ENCODE measurements at places on chromosomes 5 and 9.

DNA sequence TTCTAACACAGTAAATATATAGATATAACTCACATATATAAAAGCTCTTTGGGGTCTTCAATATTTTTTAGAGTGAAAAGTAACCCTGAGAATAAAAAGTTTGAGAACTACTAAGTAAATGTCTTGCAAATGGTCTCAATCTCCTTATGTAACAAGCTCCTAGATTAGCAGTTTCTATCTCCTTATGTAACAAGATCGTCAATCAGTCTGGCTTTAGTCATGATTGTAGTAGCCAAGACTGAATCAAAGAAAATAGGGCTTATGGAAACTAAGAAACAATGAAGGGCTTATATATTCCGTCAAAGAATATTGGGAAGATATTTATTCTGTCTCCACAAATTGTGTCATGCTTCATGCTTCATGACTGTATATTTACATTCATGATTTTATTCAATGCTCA is 22.4 kb upstream of the FREM1 start:
- no peak for DNase-seq

DNA sequence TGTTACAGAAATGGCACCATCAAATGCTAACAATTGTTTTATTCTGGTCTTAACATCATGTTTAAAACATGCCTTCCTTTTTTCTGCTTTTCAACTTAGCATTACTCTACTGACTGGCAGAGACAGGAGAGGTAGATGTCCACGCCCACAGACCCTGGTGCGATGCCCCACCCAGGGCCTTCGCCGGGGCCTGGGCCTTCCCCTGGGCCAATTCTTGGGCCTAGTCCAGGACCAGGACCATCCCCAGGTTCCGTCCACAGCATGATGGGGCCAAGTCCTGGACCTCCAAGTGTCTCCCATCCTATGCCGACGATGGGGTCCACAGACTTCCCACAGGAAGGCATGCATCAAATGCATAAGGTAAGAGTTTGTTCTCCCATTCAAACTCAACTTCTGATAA is 13.7 kb downstream of the SMARCA2 start:
- DNase-seq: no peak

- DNase-seq: no peak
Measured at GRCh38 chr9:121026768-121027167, 23.3 kb downstream of the C5 start.

DNA sequence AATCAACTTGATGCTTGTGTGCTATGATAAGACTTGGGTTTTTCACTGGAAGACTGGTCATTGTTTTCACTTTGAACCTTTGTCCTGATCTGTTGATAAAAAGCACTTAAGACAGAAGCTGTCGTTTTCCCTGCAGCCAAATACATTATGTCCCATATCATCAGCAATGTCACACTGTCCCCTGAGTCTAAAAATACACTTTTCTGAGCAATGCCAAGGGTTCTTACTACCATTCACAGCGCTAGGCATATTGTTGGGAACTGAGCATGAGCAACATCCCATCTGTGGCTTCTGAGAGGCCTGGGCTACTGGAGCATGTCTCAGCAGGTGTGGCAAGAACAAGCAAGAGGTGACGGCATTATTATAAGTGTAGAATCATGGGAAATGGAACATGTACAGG is 81.8 kb downstream of the SEMA6A start:
- no peak for DNase-seq

GRCh38 chr5:93600409-93601070 is 17.5 kb downstream of the NR2F1 start:
- DNase-seq: no peak

DNA sequence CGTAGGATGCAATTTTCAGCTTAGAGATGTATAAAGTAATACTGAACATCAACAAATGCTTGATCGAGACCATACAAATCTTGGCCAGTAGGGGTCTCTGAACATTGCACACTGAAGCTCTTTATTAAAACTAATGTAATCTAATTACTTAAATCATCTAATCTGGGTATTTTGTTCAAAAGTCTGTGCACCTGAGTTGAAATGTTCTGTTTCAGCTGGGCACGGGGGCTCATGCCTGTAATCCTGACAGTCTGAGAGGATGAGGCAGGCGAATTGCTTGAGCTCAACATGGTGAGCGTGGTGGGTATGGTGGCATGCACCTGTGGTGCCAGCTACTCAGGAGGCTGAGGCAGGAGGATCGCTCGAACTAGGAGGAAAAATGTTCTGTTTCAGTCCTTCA is 41.0 kb downstream of the ESM1 start:
- no peak for DNase-seq

DNA sequence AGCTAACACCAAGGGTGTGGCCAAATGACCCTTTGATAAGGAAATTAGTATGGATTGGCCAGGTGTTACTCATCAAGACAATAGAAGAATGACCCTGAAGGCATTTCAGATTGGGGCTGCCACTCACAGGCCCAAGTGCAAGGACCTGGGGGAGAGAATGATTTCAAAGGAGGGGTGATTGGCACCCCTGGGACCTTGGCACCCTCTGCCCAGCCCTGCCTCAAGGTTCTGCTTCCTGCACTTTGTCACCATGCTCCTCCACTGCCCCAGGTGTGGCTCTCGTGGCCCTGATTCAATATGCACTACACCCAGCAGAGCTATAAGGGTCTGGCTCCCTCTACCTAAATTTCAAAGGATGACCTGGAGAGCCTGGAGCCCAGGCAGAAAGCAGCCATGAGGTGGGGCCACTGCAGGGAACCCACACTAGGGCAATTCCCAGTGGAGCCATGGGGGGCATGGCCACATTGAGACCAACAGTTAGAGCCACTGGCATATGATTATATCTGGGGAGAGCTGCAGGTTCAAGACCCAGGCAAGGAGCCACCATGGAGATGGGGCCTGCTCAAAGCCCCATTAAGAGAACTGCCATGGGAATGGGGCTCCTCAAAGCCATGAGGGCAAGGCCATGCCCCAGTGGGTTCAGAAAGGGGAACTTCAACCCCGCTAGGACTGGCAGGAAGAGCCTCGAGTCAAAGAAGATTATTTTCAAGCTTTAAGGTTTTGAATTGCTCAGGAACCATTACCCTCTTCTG is 93.0 kb downstream of the CEMIP2 start:
- no peak for DNase-seq

- DNase-seq: no peak
Measured at GRCh38 chr5:72290356-72291133, 29.5 kb downstream of the MRPS27 start.

DNA sequence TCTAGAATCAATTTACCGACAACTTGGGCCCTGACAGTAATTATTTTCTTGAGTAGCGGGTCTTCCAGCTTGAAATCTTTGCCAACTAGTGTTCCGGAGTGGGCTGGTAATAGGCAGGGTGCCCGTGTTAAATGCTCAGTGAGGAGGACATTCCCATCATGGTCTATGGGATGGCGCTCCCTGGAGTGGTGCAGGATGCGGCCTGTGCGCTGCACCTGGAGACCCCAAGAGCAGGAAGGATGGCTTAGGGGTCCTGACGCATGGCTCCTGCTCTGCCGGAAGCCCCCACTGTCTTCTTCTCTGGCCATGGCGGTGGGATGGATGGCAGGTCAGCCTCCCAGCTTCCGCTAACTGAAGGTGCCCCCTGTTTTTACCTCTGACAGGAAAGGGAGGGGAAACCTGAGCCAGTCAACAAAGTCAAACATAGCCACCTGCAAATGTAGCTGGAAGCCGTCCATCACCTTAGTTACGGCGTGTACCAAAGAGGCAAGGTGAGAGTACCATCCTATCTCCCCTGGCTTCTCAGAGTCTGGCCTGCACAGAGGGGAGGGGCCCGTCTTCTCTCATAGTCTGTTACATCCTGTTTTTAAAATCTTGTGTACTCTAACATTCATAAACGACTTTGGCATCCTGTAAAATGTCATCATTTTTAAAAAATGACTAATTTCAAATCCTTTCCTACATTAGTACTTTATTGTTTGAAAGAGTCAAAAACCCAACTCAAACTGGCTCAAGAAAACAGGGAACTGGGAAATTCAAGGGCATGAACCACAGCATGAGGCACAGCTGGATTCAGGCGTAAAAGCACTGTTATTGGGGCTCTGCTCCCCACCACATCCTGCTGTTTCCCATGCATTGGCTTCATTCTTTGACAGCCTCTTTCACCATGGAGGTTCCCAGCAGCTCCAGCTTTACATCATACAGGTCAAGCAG is 28.5 kb upstream of the UNC5A start:
- no peak for DNase-seq

DNA sequence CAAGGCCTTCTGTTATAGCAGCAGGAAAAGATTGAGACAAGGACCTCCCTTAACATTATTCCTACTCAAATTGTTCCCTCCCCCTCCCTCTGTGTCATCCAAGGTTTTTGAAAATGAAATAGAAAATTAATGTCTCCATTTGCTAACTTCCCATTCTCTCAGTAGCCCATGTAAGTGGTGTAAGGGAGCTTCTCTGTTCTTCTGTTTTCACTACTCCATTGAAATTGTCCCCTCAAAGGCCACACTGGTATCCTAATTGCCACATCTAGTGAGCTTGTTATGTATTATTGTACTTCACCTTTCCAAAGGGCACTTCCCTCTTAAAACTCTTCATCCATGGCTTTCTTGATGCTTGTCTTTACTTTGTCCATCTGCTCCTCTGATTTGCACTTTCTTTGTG is 131.2 kb upstream of the PIK3R1 start:
- no peak for DNase-seq

DNA sequence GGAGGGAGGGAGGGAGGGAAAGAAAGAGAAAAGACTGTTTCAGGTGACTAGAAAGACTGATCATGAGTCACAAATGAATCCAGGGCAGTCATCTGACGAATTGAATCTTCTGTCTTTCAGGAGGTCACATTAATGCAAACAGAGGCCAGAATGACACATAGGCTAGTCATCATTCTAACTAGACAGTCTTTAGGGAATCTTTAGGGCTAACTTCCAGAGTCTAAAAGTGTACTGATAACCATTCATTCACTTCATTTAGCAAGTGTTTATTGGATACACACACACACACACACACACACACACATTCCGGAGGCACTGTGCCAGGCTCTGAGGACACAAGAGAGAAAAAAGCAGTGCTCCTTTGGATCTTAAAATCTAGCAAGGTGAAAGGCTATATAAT is 156.7 kb downstream of the EBF1 start:
- no peak for DNase-seq

DNA sequence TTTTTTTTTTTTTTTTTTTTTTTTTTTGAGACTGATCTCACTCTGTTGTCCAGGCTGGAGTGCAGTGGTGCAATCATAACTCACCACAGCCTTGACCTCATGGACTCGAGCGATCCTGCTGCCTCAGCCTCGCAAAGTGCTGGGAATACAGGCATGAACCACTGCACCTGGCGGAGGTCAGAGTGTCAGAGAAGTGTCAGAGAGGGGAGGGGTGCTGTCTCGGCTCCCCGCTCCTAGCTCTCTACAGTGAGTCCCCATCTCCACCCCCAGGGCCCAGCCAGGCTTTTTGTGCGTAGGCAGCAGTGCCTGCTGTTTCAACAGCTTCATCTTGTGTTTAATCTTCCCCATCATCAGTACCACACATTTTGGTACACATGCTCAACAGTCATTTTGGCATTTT is 38.3 kb downstream of the SAR1B start:
- DNase-seq: peak; percentile 78

- no peak for DNase-seq
Measured at GRCh38 chr5:102153003-102153759, 142.9 kb downstream of the SLCO4C1 start.

- no peak for DNase-seq
Measured at GRCh38 chr9:110933350-110934001, 104.8 kb downstream of the LPAR1 start.

GRCh38 chr5:138668451-138669380 is 84.5 kb upstream of the CTNNA1 start:
- DNase-seq: no peak

DNA sequence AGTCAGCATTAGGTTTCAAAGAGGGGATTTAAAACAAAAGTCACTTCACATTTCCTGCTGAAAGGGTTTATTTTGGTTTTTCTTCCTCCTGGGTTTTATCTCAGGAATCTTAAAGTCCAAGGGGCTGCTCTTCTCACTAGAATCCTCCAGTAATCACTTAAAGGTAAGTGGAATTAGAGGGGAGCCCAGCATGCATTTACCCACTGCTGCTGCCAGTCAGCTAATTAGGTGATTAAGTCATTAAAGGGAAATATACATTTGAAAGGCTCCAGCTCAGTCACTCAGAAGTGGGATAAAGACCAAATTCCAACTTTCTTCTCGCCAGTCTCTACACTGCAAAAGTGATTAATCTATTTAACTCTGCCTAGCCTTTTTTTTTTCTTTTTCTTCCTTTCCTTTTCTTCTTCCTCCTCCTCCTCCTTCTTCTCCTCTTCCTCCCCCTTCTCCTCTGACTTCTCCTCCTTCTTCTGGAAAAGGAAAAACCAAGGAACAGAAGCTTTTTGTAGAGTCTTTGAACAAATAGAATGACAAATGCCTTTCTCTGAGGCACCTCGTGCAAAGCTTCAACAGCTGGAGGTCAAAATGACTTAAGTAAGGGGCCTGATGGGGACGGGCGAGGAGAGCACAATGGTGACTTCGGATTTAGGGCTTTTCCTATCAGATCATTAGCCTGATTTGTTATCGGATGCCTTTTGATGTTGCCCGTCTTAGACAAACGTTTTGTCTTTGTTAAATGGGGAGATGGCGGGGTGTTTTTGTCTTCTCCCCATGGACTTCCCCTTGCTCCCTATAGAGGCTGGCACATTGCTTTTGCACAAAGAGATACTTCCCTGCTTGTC is 617.6 kb downstream of the IRX1 start:
- DNase-seq: no peak

DNA sequence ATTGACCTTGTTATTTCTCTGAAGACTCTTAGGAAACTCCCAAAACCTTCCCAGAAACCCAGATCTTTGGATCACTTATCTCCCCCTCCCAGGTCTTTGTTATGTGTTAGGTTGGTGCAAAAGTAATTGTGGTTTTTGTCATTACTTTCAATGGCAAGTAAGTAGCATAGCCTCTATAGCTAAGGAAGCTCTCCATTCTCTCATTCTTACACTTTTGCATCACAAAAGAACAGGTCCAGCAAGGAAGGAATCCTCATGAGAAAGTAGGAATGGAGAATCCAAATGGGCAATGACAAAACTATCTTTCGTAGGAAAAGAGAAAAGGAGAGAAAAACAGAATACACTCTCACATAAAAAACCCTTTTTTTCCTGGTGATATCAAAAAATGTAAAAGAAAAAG is 81.3 kb upstream of the ELAVL2 start:
- DNase-seq: no peak

DNA sequence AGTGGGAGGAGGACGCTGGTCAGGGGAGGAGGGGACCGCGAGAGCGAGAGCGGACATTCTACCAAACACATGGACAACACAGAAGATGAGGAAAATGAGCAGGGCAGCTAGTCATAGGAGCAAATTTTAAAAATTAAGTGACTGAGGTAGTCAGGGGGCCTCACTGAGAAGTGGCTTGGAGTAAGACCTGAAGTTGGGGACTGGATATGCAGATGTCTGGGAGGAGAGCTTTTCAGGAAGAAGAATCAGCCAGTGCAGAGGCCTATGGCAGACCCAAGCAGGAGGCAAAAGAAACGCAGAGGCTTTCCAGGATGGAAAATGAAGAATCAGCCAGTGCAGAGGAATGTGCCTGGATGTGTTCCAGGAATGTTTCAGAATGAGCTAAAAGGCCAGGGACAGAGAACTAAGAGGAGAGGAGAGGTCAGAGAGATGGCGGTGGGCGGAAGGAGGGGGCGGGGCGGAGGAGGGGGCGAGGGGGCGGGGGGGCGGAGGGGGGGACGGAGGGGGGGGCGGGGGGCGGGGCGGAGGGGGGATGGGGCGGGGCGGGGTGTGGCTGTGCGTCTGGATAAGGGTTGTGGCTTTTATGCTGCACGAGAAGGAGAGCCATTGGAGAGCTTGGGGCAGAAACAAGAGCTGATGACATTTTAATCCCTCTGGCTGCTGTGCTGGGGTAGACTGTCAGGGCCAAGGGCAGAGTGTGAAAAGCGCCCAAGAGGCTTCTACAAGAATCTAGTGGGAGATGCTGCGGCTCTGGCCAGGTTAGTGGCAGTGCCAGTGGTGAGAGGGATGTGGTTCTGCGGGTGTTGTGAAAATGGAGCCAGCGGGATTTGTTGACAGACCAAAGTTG is 129.6 kb downstream of the KCNIP1 start:
- DNase-seq: no peak
